Hematopoietic multipotent progenitor cell treated with erythropoietin and hydrocortisone succinate and interleukin-3 and kit ligand, for 17 days (in vitro differentiated cells): ENCODE measurements at places on chromosomes 11 and 22.

DNA sequence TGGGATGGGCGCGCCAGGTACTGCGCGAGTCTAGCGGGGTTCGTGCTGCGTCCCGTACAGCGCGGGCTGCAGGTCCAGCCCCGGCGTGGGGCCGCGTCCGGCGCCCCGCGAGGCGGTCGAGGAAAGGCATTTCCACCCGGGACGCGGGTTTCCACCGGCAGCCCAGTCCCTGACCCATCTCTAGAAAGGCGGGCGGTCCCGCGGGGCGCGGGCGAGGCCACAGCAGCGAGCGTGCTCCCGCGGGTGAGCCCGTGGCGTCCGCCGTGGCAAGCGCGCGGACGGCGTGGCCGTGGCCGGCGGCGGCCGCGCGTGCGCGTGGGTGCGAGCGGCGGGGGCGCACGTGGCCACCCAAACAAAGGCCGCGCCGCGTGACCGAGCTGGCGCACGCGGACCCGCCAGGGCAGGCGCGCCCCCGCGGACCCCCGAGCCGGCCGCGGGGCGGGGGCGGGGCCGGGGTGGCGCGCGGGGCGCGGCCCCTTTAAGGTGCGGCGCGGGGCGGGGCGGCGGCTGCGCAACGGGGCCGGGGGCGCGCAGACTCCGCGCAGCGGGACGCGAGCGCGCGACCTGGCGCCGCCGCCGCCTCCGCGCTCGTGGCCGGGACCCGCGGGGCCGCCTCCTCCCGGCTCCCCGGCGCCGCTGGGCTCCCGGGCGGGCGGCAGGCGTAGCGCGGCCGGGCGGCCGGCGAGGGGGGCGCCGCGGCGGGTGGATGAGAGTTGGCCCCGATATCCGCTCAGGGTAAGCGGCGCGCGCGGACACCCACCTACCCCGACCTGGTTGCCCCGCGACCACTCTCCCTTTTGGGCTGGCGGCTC lies 39.3 kb upstream of the CELSR1 start:
- no peak for DNase-seq

- DNase-seq = no peak
These were observed 149.3 kb upstream of the DDI1 start for GRCh38 chr11:103887001-103887658.

GRCh38 chr11:12243486-12243885 lies 133.1 kb downstream of the MICAL2 start:
- no peak for DNase-seq

- no peak for DNase-seq
These were observed 170.9 kb upstream of the CTSC start for GRCh38 chr11:88508418-88508758.

DNA sequence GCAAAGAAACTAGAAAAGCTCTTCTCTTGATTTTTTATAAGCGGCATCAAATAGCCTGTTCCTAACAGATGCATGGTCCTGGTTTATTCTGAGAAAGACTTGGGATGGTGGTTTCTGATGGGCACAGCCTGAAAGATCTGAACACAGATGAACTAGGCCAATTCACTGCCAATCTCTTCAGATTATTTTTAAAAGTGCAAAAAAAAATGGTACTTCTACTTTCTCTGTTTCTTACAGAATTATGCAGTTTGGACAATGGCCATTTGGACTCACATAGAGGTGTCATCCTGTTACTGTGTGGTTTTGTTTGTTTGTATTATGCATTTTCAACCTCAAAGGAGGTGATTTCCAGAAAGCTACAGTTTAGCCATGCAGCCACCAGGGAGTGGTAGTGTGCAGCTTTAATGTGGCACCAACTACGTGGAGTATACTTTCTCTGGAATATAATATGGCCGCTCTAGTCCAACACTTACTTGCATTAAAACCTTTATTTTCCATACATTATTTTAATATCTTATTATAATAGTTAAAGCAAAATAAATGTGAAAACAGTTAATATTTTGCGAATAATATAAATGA lies 469.8 kb upstream of the KIRREL3 start:
- DNase-seq = no peak

DNA sequence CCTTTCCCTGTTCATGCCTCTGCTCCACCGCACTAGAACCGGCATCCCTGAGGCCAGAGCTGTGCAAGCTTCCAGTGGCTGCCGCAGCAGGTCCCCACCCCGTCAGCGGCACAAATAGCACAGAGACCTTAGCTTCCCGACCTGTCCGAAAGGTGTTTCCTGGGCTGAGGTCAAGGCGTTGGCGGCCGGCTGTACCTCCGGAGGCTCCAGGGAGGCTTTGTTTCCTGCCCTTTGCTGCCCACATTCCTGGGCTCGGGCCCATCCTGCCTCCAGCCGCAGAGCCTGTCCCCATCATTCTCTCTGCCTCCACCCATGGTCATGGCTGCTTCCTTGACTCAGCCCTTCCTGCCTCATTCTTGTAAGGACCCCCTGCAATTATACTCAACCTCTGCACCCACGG lies 31.2 kb downstream of the ARHGAP8 start:
- no peak for DNase-seq
